ENCODE measurements at places on chromosomes 4 and X. TPM values are rescaled to one million over a fixed set of nuclear protein-coding genes. Genes with fewer than 3 reads are reported as not detected.

Gene GPR82
- not detected for polyA plus RNA-seq

Gene PNMA3
- polyA plus RNA-seq: not detected

Gene HSPA4L
- polyA plus RNA-seq: 0.56 TPM

Gene UGT2B11
- polyA plus RNA-seq: not detected

Gene CSAG3
- polyA plus RNA-seq: not detected

Gene CT45A10
- polyA plus RNA-seq: not detected

Gene ABLIM2
- polyA plus RNA-seq: 5.8 TPM

Gene TRPC5OS
- not detected for polyA plus RNA-seq

GRCh38 chr4:610411-611261 is 14.7 kb upstream of the PDE6B start:
- H3K4me3 ChIP-seq: no peak overlapping the region
- no peak overlapping the region for H3K27ac ChIP-seq
- no peaks in the 10 kb centered on the region for H3K36me3 ChIP-seq
- no peaks in the 10 kb centered on the region for H3K4me1 ChIP-seq

- H3K27ac ChIP-seq: peak overlapping the region; percentile 87
- peaks cover 44% of the 10 kb centered on the region for H3K4me1 ChIP-seq
- no peaks in the 10 kb centered on the region for H3K27me3 ChIP-seq
These were observed 553 bp upstream of the MED28 start for GRCh38 chr4:17613761-17614415.

GRCh38 chrX:112841820-112842157 is 1.2 kb upstream of the AMOT start:
- no peaks in the 10 kb centered on the region for H3K4me1 ChIP-seq
- peak overlapping the region; percentile 75 for H3K27ac ChIP-seq
- no peaks in the 10 kb centered on the region for H3K27me3 ChIP-seq

DNA sequence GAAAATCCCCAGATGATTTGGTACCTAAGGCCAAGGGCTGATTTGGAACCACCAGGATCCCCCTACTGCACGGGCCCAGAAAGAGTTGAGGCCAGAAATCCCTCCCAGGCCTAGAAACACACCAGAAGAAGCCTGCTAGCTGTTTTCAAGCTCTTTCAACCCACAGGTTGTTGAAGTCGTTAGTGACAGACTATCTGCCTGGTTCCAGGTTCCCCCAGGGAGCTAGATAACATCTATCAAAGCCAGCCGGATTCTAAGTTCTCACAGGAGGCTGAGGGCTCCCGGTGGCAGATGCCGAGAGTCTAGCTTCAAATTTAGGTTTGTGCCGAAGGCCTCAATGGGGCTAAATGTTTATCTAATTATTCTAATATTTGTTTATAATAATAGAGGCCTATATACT is 132.0 kb upstream of the ATP6AP2 start:
- H3K27ac ChIP-seq: no peak overlapping the region
- no peak for DNase-seq
- no peak overlapping the region for H3K4me3 ChIP-seq
- no peaks in the 10 kb centered on the region for H3K4me1 ChIP-seq

DNA sequence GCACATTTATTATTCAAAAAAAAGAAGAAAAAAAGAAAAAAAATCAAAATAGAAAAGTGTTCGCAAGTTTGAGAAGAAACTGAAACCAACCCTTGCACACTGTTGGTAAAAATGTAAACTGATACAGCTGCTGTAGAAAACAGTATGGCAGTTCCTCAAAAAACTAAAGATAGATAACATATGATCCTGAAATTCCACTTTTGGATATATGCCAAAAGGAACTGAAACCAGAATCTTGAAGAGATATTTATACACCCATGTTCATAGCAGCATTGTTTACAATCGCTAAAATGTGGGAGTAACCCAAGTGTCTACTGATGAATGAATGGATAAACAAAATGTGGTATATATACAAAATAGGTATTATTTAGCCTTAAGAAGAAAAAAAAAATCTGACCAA is 155.4 kb downstream of the TBCK start:
- no peaks in the 10 kb centered on the region for H3K27me3 ChIP-seq
- peaks cover 3% of the 10 kb centered on the region for H3K4me1 ChIP-seq
- no peak for DNase-seq

GRCh38 chrX:68989865-68990606 is 161.2 kb downstream of the EFNB1 start:
- H3K4me3 ChIP-seq: no peak overlapping the region
- H3K36me3 ChIP-seq: no peaks in the 10 kb centered on the region
- peaks cover 5% of the 10 kb centered on the region for H3K4me1 ChIP-seq
- H3K27me3 ChIP-seq: no peaks in the 10 kb centered on the region
- H3K27ac ChIP-seq: peak overlapping the region; percentile 23

- no peaks in the 10 kb centered on the region for H3K27me3 ChIP-seq
- no peaks in the 10 kb centered on the region for H3K4me1 ChIP-seq
- H3K27ac ChIP-seq: peak overlapping the region; percentile 86
- no peaks in the 10 kb centered on the region for H3K36me3 ChIP-seq
- peak; percentile 69 for DNase-seq
These were observed 30.8 kb downstream of the ASB5 start for GRCh38 chr4:176238157-176238610.

GRCh38 chr4:6152869-6153705 is 47.3 kb downstream of the JAKMIP1 start:
- no peaks in the 10 kb centered on the region for H3K4me1 ChIP-seq
- H3K27ac ChIP-seq: no peak overlapping the region
- no peak overlapping the region for H3K4me3 ChIP-seq
- H3K36me3 ChIP-seq: no peaks in the 10 kb centered on the region

DNA sequence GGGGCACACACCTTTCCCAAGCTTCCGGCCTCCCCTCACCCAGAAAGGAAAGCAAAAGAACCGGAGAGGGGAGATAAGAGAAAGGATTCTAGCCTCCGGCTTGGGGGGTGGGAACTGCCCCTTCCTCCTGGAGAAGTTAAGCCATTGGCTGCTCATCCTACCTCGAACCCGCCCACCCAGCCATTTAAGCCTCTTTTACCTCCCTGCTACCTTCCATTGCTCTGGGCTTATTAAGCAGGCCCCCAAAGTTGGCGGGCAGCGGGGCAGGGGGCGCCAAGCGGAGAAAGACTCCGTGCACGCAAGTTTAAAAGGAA is 2.3 kb downstream of the MAML3 start:
- no peaks in the 10 kb centered on the region for H3K27me3 ChIP-seq
- peak overlapping the region; percentile 97 for H3K27ac ChIP-seq
- H3K4me1 ChIP-seq: peaks cover 5% of the 10 kb centered on the region
- peak overlapping the region; percentile 75 for H3K4me3 ChIP-seq
- no peaks in the 10 kb centered on the region for H3K36me3 ChIP-seq
- peak; percentile 96 for DNase-seq

- DNase-seq: no peak
- no peaks in the 10 kb centered on the region for H3K27me3 ChIP-seq
- no peak overlapping the region for H3K4me3 ChIP-seq
- H3K36me3 ChIP-seq: peaks cover 14% of the 10 kb centered on the region
- H3K27ac ChIP-seq: no peak overlapping the region
These were observed 26.4 kb downstream of the ANAPC10 start for GRCh38 chr4:145071560-145071959.

- no peak overlapping the region for H3K4me3 ChIP-seq
- H3K4me1 ChIP-seq: peaks cover 33% of the 10 kb centered on the region
- no peak for DNase-seq
- no peak overlapping the region for H3K27ac ChIP-seq
- peaks cover 9% of the 10 kb centered on the region for H3K36me3 ChIP-seq
These were observed 17.7 kb downstream of the SEL1L3 start for GRCh38 chr4:25844961-25845712.

DNA sequence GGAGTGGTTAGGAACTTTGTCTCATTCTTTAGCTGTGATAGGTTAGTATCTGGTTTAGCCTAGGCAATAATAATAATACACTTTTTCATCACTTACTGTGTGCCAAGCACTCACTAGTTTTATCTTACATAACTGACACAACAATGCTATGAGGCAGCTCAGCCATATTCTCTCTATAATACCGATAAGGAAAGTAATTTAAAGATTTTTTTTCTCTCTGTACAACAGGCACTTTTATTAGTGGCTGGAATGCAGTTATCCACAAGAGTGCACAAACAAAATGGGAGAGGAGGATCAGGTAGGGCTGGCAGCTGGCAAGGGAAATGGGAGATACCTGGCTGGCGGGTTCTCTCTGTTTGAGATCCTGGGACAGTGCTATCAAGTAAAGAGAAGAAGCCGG is 7.6 kb downstream of the RELL1 start:
- peaks cover 58% of the 10 kb centered on the region for H3K4me1 ChIP-seq
- no peak overlapping the region for H3K4me3 ChIP-seq

DNA sequence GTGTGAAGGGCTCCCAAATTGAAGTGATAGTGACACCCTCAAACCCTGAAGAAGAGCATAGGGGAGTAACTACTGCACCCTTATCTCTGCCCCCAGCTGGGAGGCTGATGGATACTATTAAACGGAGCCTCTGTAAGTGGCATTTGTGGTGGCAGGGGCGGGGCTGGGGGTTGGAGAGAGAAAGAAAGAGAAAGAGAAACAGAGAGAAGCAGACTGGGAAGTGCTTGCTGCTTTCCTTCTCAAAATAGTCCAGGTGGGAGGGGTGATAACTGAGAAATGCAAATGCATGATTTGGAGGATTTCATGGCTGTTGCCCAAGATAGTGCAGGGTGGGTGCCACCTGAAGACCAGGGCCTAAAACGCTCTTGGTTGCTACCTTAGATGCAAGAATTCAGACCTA is 253.5 kb upstream of the GATB start:
- H3K27me3 ChIP-seq: no peaks in the 10 kb centered on the region
- no peaks in the 10 kb centered on the region for H3K4me1 ChIP-seq
- H3K4me3 ChIP-seq: no peak overlapping the region
- no peaks in the 10 kb centered on the region for H3K36me3 ChIP-seq
- no peak overlapping the region for H3K27ac ChIP-seq

GRCh38 chr4:153808175-153808574 is 19.3 kb upstream of the SFRP2 start:
- no peaks in the 10 kb centered on the region for H3K4me1 ChIP-seq
- H3K4me3 ChIP-seq: no peak overlapping the region
- H3K36me3 ChIP-seq: no peaks in the 10 kb centered on the region
- H3K27ac ChIP-seq: no peak overlapping the region

- DNase-seq: no peak
- H3K4me3 ChIP-seq: no peak overlapping the region
- no peaks in the 10 kb centered on the region for H3K4me1 ChIP-seq
- no peak overlapping the region for H3K27ac ChIP-seq
- peaks cover 100% of the 10 kb centered on the region for H3K36me3 ChIP-seq
These were observed 10.4 kb upstream of the CDK16 start for GRCh38 chrX:47208108-47208507.

GRCh38 chr4:146104541-146104940 is 71.0 kb upstream of the LSM6 start:
- DNase-seq: no peak
- no peaks in the 10 kb centered on the region for H3K27me3 ChIP-seq
- H3K4me3 ChIP-seq: no peak overlapping the region
- no peak overlapping the region for H3K27ac ChIP-seq
- H3K36me3 ChIP-seq: no peaks in the 10 kb centered on the region
- no peaks in the 10 kb centered on the region for H3K4me1 ChIP-seq

DNA sequence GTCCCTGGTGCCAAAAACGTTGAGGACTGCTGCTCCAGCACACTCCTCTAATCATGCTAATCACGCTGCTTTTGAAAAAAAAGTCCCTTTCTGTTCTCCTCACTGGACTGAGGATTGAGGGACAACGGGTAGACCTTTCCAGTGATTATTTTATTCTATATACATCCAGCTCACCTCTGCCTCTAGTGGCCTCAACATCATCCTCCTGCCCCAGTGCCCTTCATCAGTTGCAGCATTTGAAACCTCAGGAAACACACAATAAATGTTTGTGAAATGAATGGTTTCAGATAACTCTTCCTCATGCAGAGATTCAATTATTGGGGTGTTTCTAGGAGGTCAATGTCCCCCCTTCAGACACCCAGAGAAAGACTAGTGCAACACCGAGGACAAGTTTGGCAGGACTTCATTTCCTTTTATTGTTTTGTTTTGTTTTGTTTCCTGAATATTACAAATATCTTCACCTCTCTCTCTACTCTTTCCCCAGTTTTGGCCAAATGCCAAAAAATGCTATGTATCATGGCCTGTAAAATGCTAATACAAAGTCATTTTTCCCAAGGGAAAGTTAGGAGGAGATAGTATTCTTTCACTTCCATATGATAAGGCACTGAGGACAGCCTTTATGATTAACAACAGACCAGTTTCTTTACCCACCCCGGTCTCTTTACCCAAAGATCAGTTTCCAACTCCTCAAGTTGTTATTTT is 460.1 kb upstream of the SLIT2 start:
- H3K36me3 ChIP-seq: no peaks in the 10 kb centered on the region
- no peaks in the 10 kb centered on the region for H3K4me1 ChIP-seq
- no peak for DNase-seq
- H3K27ac ChIP-seq: no peak overlapping the region

GRCh38 chrX:2608638-2609430 is 82.3 kb upstream of the CD99 start:
- peak overlapping the region; percentile 91 for H3K4me3 ChIP-seq
- DNase-seq: peak; percentile 94
- H3K4me1 ChIP-seq: peaks cover 4% of the 10 kb centered on the region
- peak overlapping the region; percentile 89 for H3K27ac ChIP-seq

DNA sequence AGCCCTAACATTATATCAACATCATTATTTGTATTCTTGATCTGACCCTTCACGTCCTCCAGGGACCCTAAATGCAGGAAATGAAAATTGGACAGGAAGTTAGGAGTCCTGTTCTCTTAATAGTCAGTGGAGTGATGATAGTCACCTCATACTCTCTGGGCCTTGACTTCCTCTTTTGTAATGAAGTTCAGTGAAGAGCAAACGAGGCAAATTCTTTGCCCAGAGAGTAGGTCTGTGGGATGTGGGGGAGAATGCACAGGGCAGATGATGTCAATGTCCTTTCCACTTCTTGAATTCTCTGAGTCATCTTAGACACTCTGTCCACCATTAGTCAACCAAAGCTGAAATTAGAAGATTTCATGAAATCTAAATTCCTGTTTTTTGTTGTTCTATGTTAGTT is 17.1 kb upstream of the GPRIN3 start:
- no peaks in the 10 kb centered on the region for H3K4me1 ChIP-seq
- no peak overlapping the region for H3K27ac ChIP-seq
- no peak overlapping the region for H3K4me3 ChIP-seq
- H3K27me3 ChIP-seq: no peaks in the 10 kb centered on the region
- peak; percentile 24 for DNase-seq

DNA sequence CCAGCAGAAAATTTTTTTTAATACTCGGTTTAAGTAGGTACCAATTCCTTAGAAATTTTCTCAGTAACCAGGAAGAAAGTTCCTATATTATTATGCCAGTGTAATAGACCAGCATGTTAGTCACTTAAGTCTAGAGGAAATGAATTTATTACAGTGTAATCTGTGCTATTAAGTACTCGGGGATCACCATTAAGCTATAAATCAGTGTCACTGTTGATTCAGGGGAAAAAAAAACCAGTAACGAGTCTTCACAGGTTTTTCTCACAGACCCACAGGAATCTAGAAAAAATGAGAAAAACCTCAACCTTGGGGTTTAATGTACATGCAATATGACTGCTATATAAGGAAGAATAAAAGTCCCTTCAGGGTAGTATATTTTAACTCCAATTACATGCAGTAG is 138.3 kb upstream of the IL1RAPL2 start:
- H3K4me1 ChIP-seq: no peaks in the 10 kb centered on the region
- DNase-seq: no peak
- no peaks in the 10 kb centered on the region for H3K27me3 ChIP-seq

DNA sequence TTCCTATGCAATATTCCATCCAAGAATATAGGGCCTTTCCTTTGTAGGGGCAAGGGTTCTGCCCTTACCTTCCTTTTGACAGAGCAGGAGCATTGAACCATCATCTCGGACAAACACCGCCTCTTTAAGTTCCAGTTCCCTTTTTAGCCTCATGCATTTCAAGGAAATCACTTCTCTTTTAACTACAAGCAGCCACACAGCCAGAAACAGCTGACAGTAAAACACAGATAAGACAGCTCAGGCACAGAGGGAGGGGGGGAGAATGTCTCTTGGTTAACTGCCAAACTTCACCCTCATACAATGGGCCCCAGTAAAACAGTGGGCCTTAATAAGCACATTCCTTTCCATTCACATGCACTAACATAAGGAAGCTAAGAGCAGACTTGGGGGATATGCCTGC is 648.3 kb downstream of the GABRG1 start:
- no peaks in the 10 kb centered on the region for H3K36me3 ChIP-seq
- H3K4me3 ChIP-seq: no peak overlapping the region
- no peak overlapping the region for H3K27ac ChIP-seq
- no peak for DNase-seq

Measured in stomach (tissue), 19 donors.